ENCODE measurements at places on chromosomes 4 and X.

GRCh38 chr4:93320356-93320755, 508.2 kb upstream of the ATOH1 start:
- no peak for DNase-seq

DNA sequence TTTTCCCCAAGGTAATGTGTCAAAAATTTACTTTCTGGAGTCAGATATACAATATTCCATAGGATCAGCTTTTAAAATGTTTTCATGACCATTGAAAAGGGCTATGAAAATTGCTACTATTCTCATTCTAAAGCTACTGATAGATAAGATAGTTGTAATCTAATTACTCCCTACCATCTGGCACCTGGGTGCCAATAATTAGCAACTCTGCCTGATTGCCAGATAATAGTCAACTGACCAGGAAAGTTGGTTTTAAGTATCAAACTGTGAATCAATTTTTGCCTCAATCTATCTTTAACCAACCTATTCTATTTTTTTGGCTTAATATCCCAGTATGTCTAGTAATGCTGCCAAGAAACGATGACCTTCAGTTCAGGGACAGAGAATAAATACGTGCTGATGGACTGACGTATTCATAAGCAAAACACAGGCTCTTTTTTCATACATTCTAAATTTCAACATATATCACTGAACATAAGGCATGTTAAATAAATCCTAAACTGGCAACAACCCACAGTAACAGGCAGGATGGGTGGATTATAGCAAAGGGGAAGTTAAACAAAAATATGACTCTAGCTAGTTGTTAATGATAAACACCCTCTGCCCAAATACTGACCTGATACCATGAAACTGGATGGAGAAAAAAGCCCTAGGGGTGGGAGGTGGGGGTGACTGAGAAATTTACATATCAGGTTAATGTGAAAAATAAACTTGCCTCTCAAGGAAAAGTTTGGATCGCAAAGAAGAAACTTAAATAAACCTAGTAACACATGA, 18.2 kb downstream of the SH3RF1 start:
- DNase-seq = no peak

DNA sequence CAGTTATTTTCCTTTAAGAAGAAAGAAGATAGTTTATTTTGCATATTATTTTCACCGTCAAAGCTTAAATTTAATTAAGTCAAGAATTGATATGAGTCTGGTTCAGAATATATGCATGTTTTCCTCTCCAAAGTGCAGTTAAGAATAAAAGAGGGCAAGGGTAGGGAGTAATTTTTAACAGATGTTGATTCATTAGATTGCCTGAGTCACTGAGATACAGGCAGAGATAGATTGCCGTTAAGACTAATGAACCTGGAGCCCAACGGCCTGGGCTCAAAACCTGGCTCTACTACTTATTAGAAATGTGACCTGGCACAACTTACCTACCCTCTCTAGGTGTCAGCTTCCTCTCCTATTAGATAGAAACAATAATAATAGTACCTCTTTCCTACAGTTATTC, 1037.4 kb upstream of the PABPC4L start:
- DNase-seq = no peak

- no peak for DNase-seq
Measured at GRCh38 chrX:82723806-82724205, 784.3 kb upstream of the POU3F4 start.

GRCh38 chr4:24763631-24764297, 31.6 kb upstream of the SOD3 start:
- no peak for DNase-seq

DNA sequence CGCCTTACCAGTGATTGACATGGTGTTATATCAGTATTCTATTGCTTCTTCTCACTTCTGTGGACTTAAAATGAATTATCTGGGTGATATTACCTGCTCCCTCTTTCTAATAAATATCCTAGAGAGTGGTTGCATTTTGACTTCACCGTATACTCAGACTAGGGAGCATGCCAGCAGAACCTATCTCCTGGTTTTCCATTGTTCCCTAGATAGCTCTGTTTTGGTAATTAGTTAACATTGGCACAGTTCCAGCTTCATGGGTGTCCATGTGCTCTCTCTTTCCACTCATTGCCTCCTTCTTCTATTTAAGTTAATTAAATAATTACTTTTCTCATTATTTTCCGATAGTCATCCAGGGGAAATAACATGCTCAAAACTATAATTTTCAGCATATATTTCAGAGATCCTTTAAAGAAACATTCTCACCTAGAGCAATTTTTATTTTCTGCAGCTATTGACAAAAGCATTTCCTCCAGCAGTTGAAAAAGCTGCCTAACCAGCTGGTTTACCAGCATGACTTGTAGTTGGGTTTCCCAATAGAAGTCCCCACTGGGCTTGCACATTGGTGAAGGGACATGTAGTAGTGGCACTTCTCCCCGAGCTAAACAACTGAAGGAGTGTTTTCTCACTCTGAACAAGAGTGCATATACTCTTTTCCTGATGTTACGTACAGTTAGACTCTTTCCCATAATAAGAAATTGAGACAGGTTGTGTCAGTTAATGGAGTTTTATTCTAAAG, 27.9 kb upstream of the PAPSS1 start:
- DNase-seq = no peak

GRCh38 chr4:38366456-38366855, 297.5 kb upstream of the KLF3 start:
- no peak for DNase-seq

DNA sequence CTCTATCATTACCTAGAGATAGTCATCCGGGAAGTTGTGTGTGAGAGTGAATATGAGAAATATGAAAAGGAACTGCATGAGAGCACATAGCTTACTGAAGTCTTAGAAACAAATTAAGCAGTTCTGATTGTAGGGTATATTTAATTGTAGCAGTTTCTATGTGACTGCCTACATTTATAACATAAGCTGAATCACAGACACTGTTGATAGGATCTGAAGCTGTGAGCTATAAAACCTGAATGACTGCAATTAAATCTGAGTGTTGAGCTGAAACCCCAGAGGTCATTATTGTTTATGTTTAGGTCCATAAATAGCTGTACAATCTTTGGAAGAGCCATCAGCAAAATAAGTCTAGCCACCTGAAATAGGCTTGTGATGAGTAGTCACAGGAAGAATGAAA, 210.1 kb upstream of the CXCL13 start:
- DNase-seq = no peak

DNA sequence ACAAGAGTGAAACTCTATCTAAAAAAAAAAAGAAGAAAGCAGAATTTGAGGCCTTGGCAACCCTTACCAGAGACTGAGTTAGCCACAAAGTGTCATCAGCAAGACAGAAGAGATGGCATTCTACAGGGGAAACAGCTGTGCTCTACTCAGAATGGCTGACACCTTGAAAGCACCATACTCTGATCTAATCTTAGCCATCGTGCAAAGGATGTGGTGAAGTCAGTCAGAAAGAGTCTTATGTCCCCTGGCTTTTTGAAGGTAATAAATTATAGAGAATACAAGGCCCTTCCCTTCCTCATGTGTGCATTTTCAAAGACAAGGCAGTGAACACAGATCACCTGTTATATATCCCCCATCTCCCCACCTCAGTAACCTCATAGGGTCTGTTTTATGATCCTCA, 13.2 kb downstream of the CLNK start:
- DNase-seq = no peak

DNA sequence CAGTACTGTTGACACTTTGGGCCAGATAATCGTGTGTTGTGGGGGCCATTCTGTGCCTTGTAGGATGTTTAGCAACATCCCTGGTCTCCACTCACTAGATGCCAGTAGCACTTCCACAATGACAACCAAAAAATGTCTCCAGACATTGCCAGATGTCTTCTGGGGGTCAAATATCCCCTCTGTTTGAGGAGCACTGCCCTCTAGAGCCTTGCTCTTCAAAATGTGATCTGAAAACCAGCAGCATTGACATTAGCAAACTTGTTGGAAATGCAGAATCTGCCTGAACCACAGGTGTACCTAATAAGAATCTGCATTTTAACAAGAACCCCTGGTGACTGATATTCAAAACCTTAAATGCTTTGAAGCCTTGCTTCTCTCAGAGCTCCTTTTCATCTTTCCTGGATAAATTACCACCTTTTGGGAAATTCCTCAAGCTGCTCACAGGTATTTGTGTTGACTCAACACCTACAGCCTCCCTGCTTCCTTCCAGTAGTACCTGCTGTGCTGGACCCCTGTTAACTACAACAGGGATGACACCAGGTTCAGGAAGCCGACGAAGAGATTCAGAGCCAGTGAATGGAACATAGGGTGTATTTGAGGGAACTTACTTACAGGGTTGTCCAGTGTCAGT, 459.0 kb upstream of the NR3C2 start:
- DNase-seq = no peak

GRCh38 chr4:107044170-107044569, 8.1 kb upstream of the DKK2 start:
- no peak for DNase-seq

- no peak for DNase-seq
Measured at GRCh38 chr4:82484996-82485783, 54.8 kb downstream of the ENOPH1 start.

DNA sequence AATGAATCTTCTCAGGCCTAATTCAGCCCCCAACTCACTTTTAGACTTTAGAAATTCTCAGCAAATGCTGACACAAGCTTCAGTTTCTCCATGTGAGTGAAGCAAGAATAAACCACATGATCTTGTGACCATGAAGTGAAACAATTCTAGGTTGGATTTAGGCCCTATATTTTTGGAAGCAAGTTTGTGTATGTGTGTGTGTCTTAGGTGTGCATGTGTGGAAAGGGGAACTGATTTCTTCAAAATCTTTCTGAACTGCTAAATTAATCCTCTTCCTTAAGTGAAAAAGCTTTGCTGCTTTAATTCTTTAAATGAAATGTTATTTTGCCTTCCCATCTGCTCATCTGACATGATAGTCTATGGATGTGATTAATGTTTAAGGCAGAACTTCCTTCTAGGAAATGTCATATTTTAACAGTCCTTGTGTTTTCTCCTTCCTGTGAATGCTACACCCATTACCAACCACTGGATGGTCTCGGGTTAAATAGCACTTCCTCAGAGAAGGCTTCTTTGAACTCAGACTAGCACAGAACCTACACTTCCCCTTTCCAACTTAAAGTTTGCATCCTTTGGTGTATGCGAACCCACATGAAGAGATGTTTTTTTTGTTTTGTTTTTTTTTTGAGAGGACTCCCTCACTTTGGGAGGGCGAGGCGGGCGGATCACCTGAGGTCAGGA, 1.2 kb upstream of the TMEM144 start:
- DNase-seq = no peak

DNA sequence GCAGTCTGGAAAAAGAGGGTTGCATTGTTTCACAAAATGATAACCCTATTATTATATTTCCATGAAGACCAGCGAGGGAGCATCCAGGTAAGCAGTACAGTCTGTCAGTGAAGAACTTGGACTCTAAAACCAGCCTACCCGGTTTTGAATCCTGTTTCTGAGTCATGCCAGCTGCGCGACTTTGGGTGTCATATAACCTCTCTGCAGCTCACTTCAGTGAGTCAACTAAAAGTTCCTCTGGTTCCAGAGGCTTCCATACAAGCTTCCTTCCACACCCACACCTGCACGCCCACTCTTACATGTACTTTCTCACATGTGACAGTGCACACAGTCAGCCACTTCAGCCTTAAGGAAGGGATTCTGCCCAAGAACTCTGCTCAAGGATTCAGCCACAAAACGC, 49.8 kb upstream of the PRPS2 start:
- no peak for DNase-seq

- DNase-seq = no peak
Measured at GRCh38 chrX:150100261-150100660, 162.0 kb upstream of the EOLA2 start.

GRCh38 chr4:155170569-155170968, 37.9 kb upstream of the NPY2R start:
- no peak for DNase-seq

DNA sequence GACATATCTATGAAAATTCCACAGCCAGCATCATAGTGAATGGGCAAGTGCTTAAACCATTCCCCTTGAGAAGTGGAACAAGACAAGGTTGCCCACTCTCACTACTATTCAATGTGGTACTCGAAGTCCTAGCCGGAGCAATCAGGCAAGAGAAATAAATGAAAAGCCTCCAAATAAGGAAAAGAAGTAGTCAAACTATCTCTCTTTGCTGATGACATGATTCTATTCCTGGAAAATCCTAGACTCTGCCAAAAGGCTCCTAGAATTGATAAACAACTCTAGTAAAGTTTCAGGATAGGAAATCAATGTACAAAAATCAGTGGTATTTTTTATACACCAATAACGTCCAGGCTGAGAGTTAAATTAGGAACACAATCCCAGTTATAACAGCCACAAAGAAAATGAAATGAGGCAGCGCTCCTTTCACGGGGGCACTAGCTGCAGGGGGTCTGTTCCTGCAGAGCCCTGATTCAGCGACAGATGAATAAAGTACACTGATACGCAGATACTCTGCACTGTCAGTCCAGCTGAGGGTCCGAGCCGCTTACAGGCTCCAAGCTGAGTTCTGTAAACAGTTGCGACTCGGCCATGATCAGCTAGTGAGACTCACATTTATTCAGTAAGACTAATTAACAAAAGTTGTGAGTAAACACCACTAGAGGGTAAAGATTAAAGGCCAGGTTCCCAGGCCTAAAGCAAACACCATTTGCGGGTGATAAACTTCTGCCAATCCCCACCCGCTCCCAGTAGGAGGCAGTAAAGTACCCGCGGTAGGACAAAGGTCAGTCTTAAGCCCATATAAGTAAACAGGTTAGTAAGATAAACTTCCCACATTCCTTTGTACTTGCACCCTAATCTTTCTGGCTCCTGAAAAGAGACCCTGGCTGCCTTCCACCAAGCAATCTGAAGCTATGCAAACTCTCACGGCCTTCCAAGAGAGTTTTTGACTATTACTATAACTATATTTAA, 290.6 kb upstream of the GRID2 start:
- no peak for DNase-seq

DNA sequence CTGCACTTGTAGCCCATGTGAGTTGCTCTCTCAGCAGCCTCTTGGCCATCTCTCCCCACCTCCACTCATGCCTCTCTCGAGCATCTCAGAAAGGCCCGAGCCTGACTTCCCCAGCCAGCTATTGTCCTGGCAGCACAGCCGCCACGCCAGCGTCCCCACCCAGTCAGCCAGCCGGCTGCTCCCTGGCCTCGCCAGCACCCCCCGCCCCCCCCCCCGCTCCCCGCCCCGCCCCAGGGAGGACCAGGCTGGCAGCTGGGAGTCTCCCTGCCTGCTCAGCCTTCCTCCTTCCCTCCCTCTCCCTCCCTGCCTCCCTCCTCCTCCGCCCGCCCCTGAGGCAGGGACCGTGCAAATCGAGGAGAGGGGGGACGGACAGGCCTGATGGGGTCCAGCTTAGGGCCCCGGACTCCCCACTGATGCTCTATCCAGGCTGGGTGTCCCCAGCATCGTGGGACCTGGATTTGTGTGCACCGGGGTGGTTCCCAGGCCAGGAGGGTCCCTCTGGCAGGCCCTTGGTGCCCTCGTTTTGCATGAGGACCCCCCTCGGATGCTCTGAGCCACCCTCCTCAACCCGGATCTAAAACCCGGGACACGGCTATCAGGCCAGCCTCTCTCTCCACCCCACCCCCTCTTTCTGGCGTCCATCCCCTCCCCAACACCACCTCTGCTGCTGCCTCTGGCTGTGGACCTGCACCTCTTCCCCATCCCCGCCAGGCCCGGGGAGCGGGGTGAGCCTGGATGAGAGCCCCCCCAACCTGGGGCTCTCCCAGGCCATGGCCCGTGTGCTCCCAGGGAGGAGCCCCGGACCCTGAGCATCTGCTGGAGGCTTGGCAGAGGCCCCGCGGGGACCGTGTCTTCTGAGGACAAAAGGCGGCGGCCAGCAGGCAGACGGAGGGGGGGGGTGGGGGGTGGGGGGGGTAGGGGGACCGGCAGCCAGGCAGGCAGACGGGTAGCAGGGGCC, at the start of gene GPR173:
Gene GPR173 (plus strand): TSS at position 621 of the 958 bp plus-strand sequence. CDS start 27,833 bp downstream, outside the sequence.
- no peak for DNase-seq
